ENCODE measurements at places on chromosomes 3 and 15.

GRCh38 chr3:170079536-170080165 lies 41.9 kb downstream of the GPR160 start:
- DNase-seq: no peak

- no peak for DNase-seq
These were observed 113.5 kb downstream of the RAB11A start for GRCh38 chr15:65982627-65983322.

DNA sequence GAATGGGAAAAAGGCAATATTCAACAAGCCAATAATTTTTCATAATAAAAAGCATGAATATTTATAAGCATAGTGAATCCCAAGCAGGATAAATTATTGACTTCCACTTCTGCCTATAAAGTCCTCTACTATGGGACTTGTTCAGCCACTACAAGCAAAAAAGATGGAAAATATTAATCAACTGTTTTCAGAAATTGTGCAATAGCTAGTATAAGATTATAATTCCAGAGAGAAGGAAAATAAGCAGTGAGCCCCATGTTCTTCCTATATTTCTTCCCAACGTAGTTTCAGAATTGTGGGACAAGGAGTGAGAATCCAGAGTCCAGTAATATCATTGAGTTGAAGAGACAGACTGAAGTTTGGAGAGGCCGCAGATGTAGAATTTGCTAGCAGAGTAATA lies 24.3 kb downstream of the SGO1 start:
- no peak for DNase-seq

DNA sequence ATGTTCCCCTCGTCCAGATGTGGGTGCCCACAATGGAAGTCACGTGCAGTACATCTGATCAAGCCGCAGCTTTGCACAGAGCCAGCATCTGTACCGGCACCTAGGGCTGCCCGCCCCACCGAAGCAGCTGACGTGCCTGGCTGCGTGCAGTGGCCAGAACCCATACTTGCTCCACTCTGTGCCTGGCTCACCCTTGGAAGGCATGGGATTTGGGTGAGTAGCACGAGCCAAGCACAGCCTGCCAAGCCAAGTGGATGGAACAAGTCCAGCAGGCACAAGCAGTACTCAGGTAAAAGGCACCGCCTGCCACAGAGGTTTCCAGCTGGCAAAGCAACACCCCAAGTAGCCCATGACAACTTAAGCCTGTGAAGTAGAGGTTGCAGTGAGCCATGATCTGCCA lies 261.3 kb downstream of the TBC1D5 start:
- DNase-seq: no peak

DNA sequence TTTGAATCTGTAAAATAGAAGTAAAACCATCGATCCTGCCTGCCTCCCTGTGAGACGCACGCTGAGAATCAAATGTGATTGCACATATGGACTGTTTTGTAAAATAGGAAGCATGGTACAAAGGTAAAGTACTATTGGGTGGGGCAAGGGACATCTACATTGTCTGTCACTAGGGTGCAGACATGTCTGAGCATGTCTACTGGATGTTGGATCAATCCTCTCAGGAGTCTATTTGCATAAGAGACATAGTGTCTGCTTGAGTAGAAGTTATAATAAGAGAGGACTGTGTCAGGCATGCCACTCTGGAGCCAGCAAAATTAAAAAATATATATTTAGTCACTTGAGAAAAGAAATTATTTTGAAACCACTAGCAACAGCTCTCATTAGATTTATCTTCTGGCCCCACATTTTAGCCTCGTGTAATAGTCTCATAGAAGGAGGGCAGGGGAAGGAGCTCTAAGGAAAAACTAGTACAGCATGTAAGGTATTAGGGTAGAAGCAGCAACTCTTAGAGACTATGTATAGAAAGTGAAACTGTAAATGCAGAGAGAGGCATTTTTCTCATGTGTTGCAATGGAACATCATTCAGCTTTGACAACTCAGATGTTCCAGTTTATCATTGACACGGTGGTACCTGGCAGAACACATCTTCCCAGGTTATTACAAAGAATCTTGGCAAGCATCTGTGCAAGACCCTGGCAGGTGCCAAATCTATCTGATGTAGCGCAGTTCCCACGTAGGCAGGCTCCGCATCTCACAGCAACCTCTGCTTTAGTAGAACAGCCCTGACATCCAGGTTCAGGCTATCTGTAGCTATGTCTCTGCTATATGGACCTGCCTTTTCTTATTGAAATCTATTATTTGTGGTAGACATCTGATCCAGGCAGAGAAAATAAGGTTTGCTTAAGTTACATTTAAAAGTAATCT lies 85.2 kb upstream of the CHL1 start:
- DNase-seq: no peak

- DNase-seq: no peak
These were observed 220.1 kb downstream of the PYDC2 start for GRCh38 chr3:191680989-191681597.

DNA sequence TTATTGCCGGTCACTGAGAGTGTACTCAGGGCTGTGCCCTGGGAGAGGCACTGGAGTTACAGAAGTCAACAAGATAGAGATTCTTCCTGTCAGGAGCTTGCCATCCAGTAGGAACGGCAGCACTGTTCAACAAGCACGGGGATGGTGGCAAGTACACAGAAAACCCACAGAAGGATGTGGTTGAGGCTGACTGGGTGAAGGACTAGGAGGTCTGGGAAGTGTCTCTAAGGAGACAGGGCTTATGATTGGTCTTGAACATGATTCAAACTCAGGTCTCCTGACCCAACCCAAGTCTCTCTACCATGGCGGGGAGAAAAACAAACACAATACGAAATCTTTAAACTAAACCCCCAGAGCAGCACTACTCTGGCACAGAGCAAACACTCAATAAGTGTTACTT lies 37.6 kb downstream of the ERICH6 start:
- DNase-seq: no peak

- no peak for DNase-seq
These were observed 996 bp downstream of the HCN4 start for GRCh38 chr15:73367624-73368300.

DNA sequence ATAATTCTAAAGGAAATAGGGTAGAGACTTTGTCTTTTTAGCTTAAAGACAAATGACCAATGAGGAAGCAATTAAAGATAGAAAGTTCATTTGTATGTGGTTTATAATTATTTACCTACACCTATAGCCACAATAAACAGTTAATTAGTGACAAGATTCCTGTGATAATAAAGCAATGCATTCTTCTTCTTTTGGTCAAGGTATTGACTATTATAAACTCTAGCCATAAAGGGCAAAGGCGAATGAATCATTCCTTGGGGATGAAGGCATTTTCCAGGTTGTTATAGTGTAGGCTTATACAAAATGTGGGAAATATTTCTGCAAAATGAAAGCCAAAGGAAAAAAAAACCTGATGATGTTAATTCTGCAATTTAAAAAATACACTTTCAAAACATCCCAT lies 115.4 kb downstream of the PLD1 start:
- DNase-seq: no peak

- DNase-seq: no peak
These were observed 55.2 kb downstream of the CAPN7 start for GRCh38 chr3:15261274-15261673.

- no peak for DNase-seq
These were observed 158.9 kb downstream of the IGF1R start for GRCh38 chr15:98807262-98807661.

GRCh38 chr15:31296646-31297574 lies 29.7 kb upstream of the KLF13 start:
- no peak for DNase-seq

- no peak for DNase-seq
These were observed 27.3 kb downstream of the LARP6 start for GRCh38 chr15:70826634-70827033.

DNA sequence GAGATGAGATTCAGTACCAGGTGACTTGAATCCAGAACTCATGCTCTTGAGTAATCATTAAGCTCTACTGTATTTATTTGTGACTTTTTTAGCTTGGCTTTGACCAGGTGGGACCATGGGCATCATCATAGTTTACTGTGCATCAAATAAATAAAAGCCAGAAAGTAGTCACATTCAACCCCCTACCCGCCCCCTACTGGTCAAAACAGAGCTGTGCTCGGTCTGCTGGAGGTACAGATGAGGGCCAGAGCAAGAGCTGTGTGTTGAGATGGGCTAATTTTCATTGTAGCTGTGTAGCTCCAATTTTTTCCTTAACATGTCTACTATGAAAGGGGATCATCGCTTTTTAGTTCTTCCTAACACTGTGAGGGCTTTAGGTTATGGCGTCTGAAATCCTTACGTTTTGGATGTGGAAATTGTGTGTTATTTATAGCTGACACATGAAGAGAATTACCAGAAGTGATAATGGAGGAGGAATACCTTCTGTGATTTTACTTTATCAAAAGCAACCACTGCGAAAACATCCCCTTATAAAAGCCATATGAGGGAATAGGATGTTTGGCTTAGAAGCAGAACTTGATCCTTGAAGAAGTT lies 375.1 kb downstream of the PTPRG start:
- no peak for DNase-seq

- no peak for DNase-seq
These were observed 504.1 kb downstream of the TBL1XR1 start for GRCh38 chr3:176692966-176693785.

GRCh38 chr3:172777901-172778300 lies 27.4 kb downstream of the ECT2 start:
- no peak for DNase-seq

DNA sequence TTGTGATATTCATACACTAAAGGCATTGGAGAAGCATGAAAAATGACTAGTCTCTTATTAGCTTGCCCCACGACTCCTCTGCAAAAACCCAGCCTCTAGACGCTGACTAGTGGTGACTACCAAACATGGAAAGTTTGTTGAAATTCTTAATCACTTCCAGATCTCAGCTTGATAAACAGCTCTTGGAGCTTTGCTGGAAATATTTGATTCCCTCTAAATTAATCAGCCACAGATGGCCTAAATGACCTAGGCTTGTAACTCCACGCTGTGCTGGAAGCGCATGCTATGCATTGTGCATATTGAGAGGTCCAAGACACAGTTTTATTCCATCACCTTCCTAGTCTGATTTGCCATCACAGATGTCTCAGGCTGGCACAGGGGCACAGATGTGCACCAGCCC lies 244.7 kb upstream of the ST8SIA2 start:
- no peak for DNase-seq

DNA sequence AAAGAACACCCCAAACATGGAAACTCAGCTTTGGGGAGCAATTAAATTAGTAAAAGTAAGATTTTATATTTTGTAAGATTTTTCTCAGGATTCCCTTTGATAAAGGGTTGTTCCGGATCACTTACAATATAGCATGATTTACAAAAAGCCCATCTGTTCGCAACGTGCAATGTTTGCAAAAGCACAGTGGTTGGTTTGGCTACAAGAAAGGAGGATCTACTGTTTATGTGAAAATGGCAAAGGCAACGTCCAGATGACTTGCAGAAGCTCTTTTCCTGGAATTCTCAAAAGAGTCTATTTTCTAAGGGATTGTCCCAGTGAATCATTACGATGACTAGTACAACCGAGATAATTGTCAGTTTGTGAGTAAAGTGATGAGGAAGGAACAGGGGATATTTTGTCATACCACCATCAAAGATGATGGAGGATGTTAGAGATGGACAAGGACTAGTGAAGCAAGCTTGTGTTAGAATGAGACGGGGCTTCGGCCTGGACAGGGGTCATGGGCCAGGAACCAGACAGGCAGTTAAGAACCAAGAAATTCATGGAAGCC lies 71.6 kb downstream of the CRYGS start:
- DNase-seq: no peak

GRCh38 chr3:117411971-117412370 lies 702.4 kb downstream of the TUSC7 start:
- no peak for DNase-seq

Measured in T1000 (cell line).